ENCODE measurements at places on chromosomes 7 and 10. TPM values are rescaled to one million over a fixed set of nuclear protein-coding genes. Genes with fewer than 3 reads are reported as not detected.

ZNF736 gene
- 21.7 TPM for total RNA-seq

HKDC1 gene
- not detected for total RNA-seq

GRCh38 chr10:12587451-12587888, 238.1 kb downstream of the CAMK1D start:
- no peak overlapping the region for H3K27ac ChIP-seq
- H3K36me3 ChIP-seq = no peaks in the 10 kb centered on the region
- H3K4me1 ChIP-seq = no peaks in the 10 kb centered on the region
- no peak for DNase-seq

DNA sequence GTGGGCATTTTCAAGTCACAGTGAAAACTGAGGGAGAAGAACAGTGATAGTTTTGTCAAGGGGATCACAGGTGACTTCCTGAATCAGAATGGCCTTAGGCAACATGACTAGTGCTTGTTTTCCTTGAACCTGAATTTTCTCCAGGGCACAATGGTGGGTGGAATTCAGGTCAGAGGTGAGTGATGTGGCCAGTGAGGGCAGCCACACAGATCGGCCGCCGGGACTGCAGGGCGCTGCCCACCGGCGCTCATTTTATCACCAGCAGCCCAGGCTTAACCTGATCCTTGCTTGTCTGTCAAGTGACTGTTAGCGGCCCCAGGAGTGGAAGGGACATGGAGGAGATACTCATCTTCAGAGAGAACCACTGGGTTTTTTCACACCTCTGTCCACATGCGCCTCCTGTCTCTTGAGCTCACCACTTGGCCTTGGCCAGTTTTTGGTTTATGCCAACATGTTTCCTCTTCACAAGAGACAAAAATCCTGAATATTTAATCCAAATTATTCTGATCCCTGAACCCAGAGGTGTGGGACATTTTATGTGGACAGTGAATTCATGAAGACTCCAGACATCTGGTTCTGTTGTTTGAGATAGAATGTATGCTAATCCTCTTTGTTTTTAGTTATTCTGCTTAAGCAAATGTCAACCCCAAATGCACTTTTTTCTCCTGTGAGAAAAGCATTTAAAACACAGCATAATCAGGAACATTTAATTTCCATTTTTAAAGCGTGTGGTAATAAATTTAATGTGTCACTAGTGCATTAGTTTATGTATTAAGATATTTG, 108.7 kb downstream of the DOCK1 start:
- no peak overlapping the region for H3K4me3 ChIP-seq
- no peaks in the 10 kb centered on the region for H3K36me3 ChIP-seq
- DNase-seq = no peak
- no peaks in the 10 kb centered on the region for H3K4me1 ChIP-seq
- no peaks in the 10 kb centered on the region for H3K27me3 ChIP-seq
- no peak overlapping the region for H3K27ac ChIP-seq

EBLN1 gene
- total RNA-seq = 0.21 TPM

GRCh38 chr7:155298288-155298833, 683 bp downstream of the INSIG1 start:
- peak overlapping the region; percentile 99 for H3K4me3 ChIP-seq
- peak overlapping the region; percentile 92 for H3K27ac ChIP-seq

GRCh38 chr7:46848944-46849343, 733.0 kb downstream of the TNS3 start:
- no peak for DNase-seq
- no peaks in the 10 kb centered on the region for H3K27me3 ChIP-seq
- H3K36me3 ChIP-seq = no peaks in the 10 kb centered on the region
- H3K4me3 ChIP-seq = no peak overlapping the region
- H3K4me1 ChIP-seq = no peaks in the 10 kb centered on the region

LRRC4 gene
- total RNA-seq = 2.5 TPM

DNA sequence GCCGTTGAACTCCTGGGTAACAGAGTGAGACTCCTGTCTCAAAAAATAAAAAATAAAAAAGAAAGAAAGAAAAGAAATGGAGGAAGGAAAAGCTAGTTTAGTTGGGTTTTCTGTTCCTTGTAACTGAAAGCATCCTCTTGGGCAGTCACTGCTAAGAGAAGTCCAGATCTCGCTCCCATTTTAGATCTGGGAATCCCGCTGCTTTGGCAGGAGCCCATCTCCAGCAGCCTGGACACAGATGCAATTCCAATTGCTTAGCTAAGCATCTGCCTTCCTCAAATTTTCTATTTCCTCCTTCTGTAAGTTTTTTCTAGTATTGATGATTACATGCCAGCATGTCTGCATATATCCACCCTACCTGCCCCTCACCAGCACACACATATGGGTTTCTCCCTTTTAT, 54.1 kb downstream of the DENND2A start:
- no peaks in the 10 kb centered on the region for H3K27me3 ChIP-seq
- no peaks in the 10 kb centered on the region for H3K36me3 ChIP-seq
- H3K4me3 ChIP-seq = no peak overlapping the region
- H3K4me1 ChIP-seq = no peaks in the 10 kb centered on the region
- DNase-seq = no peak
- no peak overlapping the region for H3K27ac ChIP-seq

- H3K27me3 ChIP-seq = no peaks in the 10 kb centered on the region
- no peaks in the 10 kb centered on the region for H3K36me3 ChIP-seq
- H3K4me1 ChIP-seq = no peaks in the 10 kb centered on the region
- H3K4me3 ChIP-seq = no peak overlapping the region
- H3K27ac ChIP-seq = no peak overlapping the region
These were observed 26.8 kb upstream of the SMURF1 start for GRCh38 chr7:99170730-99171074.

- H3K4me3 ChIP-seq = no peak overlapping the region
- no peaks in the 10 kb centered on the region for H3K4me1 ChIP-seq
- no peaks in the 10 kb centered on the region for H3K27me3 ChIP-seq
These were observed 126.9 kb downstream of the IPMK start for GRCh38 chr10:58140691-58141347.

- H3K27me3 ChIP-seq = no peaks in the 10 kb centered on the region
- H3K36me3 ChIP-seq = no peaks in the 10 kb centered on the region
These were observed 566 bp downstream of the MAD1L1 start for GRCh38 chr7:2231992-2232765.

WIPF3 gene
- 4.1 TPM for total RNA-seq

DNA sequence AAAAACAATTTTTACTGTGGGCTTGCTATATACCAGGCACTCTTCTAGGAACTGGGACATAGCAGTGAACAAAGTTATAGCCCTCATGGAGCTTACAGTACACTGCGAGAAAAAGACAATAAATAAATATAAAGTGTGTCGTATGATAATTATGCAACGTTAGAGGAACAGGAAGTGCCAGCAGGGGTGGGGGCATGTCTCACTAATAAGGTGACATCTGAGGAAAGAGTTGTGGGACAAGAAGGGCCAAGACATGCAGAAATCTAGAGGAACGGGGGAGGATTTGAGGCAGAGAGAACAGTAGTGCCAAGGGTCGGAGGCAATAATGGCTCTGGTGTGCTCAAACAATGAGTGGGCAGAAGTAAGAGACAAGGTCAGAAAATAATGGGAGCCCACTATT, 52.8 kb downstream of the LMBR1 start:
- H3K27me3 ChIP-seq = no peaks in the 10 kb centered on the region
- H3K4me1 ChIP-seq = no peaks in the 10 kb centered on the region
- no peak overlapping the region for H3K27ac ChIP-seq

DNA sequence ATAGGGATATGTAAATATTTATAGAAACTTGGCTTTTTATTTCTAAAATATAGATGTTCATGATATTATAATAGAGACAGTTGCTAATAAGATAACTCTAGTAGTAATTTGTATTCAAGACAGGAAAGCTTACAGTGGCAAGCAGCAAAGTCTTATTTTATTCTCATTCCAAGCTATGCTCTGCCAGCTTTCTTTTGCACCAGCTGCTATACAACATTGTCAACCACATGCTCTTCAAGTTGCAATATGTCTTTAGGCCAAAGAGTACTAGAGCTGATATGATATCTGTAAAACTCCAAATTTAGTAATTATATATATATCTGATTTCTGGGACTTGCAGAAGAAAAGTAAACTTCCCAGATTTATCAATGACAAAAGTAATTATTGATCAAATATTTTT, 350.1 kb downstream of the HGF start:
- no peaks in the 10 kb centered on the region for H3K27me3 ChIP-seq
- no peak overlapping the region for H3K27ac ChIP-seq
- no peaks in the 10 kb centered on the region for H3K4me1 ChIP-seq
- H3K4me3 ChIP-seq = no peak overlapping the region

GNAT3 gene
- not detected for total RNA-seq

DNA sequence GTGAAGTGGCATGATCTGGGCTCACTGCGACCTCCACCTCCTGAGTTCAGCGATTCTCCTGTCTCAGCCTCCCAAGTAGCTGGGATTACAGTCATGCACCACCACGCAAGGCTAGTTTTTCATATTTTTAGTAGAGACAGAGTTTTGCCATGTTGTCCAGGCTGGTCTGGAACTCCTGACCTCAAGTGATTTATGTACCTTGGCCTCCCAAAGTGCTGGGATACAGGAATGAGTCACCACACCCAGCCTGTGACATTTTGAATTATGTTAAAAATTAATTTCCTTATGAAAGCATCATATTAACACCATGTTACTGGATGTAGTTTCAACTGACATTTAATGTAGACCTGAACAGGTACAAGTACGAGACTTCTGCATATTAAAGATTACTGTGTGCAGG, 24.3 kb downstream of the ABCB4 start:
- DNase-seq = no peak
- no peaks in the 10 kb centered on the region for H3K27me3 ChIP-seq
- no peak overlapping the region for H3K4me3 ChIP-seq
- no peaks in the 10 kb centered on the region for H3K36me3 ChIP-seq
- no peak overlapping the region for H3K27ac ChIP-seq

DNA sequence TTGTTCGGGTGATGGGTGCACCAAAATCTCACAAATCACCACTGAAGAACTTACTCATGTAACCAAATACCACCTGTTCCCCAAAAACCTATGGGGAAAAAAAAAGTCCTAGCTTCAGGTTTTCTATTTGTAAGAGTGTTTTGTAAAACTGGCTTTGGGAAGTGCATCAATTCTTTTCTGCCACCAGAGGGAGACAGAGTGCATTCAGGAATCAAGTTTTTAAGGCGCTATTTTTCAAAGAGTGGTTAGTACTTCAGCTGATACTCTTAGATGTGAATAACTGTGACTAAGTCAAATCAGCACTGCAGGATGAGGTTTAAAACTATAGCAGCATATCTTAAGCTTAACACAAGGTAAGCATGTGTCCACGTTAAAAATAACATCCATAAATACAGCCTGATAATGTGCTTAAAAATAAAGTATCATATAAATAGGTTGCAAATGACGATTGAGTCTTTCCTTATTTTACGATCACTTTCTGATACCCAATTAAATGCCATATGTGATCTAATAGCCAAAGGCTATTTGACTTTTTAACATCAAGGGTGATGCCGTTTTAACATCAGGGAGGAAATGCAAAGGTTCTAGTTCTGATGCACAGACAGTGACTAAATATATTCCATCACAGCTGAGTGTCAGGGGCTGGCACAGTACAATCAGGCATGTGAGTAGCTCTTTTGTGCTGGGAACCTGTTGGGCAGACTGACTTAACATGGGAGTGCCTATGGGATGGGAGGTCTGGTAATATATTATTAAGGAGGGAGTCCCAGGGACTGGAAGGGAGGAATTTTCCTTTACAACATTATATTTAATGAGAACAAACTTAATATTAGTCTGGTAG, 10.6 kb upstream of the LYZL2 start:
- H3K27ac ChIP-seq = no peak overlapping the region
- no peaks in the 10 kb centered on the region for H3K27me3 ChIP-seq
- H3K4me3 ChIP-seq = no peak overlapping the region

DNA sequence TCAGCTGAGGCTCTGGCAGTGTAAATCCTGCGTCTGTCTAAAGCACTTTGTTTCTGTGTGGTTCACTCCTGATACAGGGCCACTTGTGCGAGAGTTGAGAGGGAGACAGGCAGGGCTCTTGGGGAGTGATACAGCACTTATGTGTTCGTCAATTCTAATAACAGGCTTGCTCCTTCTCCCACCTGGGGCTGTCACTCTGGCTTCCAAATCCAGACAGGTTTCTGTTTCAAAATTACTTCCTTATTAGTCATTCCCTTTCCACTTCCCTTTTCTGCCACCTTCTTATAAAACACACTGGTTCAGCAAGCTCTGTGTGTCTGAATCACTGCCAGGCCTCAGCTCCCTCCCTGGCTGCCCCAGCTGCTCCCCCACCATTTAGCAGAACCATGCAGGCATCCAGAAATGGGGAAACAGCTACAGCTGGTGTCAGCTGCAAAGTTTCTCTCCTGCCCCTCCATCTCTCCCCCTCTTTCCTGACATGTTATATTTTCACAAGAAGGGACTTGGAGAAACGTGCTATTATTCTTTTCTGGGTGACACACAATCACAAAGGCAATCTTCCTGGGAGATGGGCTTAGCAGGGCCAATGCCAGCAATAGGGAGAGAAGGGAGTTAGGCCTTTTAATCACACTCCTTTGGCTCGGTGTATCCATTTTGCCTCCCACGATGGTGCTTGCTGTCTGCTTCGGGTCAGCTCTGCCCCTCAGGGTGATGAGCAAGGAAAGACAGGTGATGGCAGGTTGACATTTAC, 58.4 kb upstream of the ZNRF2 start:
- H3K27me3 ChIP-seq = no peaks in the 10 kb centered on the region
- H3K36me3 ChIP-seq = no peaks in the 10 kb centered on the region
- no peak overlapping the region for H3K4me3 ChIP-seq
- peak; percentile 41 for DNase-seq
- H3K27ac ChIP-seq = peak overlapping the region; percentile 33
- H3K4me1 ChIP-seq = peaks cover 5% of the 10 kb centered on the region

DNA sequence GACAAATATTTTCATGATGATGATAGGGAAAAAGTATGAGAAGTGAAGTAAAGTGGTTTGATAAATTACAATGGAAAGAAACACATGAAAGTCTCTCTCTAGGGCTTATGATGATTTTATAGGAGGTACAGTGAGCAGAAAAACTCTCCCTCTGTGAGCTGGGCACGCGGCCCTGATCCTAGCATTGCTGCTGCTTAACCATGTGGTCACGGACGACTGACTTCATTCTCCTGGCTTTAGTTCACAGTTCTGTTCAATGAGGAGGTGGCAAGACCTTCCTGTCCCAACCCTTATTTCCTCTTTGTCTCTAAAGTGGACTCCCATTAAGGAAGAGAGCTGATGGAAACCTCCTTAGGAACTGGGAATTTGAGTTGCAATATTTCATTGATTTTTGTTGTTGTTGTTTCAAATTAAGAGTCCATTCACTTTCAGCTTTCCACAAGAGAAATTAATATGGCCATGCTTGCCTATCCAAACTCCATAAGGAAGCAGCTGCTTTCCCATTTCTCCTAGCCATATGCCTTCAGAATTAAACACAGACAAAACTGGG, 8.2 kb upstream of the PON3 start:
- peak; percentile 16 for DNase-seq
- no peak overlapping the region for H3K4me3 ChIP-seq
- H3K27me3 ChIP-seq = no peaks in the 10 kb centered on the region
- no peak overlapping the region for H3K27ac ChIP-seq

- no peak overlapping the region for H3K4me3 ChIP-seq
- DNase-seq = no peak
- H3K4me1 ChIP-seq = no peaks in the 10 kb centered on the region
These were observed 124.8 kb downstream of the ADCY1 start for GRCh38 chr7:45699015-45699309.

IFIT1B gene
- not detected for total RNA-seq

TRPV5 gene
- not detected for total RNA-seq
